ENCODE measurements at places on chromosomes 7 and 10. TPM values are rescaled to one million over a fixed set of nuclear protein-coding genes. Genes with fewer than 3 reads are reported as not detected.
A peak's percentile ranks its signal among the peaks of the same experiment; 100 is the strongest.

- no peak for DNase-seq
These were observed 114.7 kb downstream of the CHN2 start for GRCh38 chr7:29309041-29309854.

DNA sequence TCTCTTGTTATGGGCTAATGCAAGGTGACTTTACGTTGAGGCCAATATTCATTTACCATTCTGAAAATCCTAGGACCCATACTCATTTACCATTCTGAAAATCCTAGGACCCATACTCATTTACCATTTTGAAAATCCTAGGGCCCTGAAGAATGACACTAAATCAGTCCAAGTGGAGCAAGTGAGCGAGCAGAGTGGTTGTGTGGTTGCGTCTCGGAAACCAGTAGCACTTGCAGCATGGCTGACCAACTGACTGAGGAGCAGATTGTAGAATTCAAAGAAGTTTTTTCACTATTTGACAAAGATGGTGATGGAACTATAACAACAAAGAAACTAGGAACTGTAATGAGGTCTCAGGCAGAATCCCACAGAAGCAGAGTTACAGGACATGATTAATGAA, 6.9 kb downstream of the SAR1A start:
- DNase-seq = no peak

GRCh38 chr7:100489824-100490223, 6.1 kb downstream of the NYAP1 start:
- no peak for DNase-seq

- no peak for DNase-seq
These were observed 102.6 kb downstream of the PTPRE start for GRCh38 chr10:128009372-128010126.

DNA sequence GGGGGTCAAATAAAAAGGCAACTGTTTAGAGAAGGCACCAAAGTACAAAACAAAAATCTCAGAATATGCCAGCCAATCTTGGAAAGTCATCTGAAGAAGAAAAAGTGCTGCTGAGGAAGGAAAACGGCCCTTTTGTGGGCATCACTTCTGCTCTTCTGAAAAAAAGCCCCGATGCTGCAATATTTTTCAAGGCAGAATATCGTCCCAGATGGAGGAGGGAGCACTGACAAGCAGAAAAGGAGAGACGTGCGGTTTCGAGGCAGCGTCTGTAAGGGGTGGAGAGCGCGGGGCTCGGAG, 959 bp upstream of the ATRNL1 start:
- no peak for DNase-seq

- DNase-seq = no peak
These were observed 45.3 kb downstream of the RCC1L start for GRCh38 chr7:75028299-75028698.

INHBA gene
- 2.6 TPM for total RNA-seq

DNA sequence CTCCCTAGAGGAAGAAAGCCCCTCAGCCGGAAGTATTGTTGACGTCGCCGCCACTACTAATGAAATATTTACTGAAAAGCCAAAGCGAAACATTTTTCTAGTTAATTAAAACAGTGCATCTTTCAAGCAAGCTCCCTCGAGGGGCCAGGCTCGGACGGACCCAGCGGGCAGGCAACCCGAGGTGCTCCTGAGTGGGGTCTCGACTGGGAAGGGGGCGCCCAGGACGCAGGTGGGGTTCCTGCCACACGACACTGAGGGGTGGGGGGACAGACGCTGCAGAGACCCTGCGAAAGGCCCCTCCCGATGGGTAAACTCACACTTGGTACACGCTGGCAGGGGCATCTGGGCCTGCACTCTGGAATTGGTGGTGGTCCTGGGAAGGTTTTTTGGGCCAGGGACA, 72.4 kb upstream of the ADGRA1 start:
- DNase-seq = no peak

BEND7 gene
- 14.9 TPM for total RNA-seq

- no peak for DNase-seq
These were observed 3.3 kb downstream of the EGR2 start for GRCh38 chr10:62812672-62813439.

AKR1D1 gene
- 206 TPM for total RNA-seq

DNA sequence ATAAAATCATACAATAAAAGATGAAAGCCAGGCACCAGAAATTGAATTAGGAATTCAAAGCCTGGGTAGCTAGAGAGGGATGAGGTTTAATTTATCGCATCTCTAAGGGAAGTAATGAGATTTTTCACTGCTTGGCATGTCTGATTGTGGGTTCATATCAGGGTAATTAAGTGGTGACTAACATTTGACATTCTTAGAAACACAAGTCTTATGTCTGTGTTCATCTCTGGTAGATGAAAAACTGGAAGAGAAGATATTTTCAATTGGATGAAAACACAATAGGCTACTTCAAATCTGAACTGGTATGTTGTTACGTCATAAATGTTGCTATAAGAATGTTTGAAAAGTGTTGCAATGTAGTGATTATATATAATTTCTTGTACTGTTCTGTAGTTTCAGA, 36.8 kb upstream of the ARMS2 start:
- no peak for DNase-seq

NUPR2 gene
- total RNA-seq = not detected

SPDYE1 gene
- total RNA-seq = not detected

CYP3A4 gene
- total RNA-seq = 1,005 TPM

- no peak for DNase-seq
These were observed 322.8 kb upstream of the SORCS1 start for GRCh38 chr10:107487284-107487683.

- no peak for DNase-seq
These were observed 455.0 kb downstream of the CCSER2 start for GRCh38 chr10:84783386-84783785.

DNA sequence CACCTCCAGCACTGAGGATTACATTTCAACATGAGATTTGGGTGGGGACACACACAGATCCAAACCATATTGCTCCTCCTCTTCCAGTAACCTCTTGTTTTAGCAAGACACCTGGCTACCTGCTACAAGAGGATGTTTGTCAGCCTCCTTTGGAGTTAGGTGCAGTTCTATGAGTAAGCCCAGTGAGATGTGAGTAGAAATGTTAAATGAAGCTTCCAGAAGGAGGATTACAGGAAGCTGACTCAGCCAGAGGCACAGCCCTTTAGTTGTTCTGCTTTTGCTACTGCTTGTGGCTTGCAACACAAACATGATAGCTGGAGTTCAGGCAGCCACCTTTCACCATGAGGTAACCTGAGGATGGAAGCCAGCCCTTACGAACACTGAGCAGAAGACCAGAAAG, 382.7 kb upstream of the RNF32 start:
- DNase-seq = no peak

DNA sequence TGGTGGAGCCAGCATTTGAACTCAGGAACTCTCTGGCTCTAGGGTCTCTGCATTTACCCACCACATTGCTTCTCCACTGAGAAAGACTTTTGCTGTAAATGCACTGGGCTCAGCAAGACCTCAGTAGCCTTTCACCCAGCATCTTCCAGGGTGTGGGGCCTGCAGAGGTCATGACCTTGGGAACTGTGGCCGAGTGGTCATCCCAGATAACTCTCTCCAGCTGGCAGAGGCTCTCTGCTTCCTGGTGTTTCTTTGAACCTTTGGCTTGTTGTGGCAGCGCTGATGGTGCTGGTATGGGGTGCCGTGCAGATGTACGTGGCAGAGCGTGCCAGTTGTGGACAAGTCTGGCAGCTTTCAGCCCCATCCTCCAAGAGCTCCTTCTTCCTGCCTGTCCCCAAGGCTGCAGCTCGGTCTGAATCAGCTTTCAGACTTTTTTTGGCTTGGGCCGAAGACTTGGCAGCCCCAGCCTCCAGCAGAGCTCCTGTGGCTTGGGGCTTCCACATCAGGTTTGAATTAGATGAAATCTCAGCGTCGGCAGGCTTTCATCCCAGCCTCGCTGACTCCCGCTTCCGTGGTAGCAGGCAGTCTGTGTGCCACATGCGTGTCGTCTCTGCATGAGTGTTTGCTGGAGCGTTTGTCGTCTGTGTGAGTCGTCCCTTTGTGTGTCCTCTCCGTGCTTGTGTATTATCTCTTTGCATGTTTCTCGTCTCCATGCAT, 21.5 kb downstream of the ADAMTS14 start:
- no peak for DNase-seq

DNA sequence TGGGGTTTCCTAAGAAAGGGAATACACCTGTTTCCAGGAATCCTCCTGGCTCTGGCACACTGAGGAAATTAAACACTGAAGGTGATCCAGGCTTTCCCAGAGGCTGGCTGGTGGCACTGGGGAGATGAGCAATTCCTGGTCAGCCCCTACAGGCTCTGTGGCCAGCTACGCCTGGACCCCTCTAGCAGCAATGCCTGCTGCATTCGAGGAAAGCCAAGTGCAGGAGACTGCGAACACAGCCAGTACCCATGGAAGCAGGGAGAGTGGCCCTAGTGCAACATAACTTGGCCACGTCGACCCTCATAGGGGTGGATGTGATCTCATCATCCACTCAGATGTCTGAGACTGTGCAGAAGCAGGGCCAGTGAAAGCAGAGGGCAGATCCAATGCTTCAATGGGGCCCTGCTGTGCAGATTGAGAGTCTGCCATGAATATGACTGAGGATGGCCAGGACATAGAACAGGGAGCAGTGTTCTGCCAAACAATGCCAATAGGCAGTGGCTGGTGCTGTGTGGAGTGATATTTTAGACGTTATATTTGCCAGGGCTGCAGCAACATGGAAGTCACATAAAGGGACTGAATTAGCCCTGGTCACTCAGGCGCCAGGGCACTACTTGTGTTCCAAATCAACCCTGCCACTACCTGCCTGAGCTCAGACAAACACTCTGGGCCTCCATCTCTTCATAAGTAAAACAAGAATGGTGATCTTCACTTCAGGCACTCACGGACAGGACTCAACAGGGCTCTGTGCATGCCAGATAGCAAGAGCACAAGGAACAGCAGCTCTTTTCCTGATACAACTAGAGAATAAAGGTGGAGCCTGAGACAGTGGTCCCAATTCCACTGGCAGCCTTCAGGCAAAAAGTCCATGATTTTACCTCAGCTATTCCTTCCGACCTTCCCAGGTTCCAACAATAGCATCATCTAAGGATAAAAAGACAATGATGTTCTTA, 2.4 kb downstream of the ZNF488 start:
- peak; percentile 38 for DNase-seq

DNA sequence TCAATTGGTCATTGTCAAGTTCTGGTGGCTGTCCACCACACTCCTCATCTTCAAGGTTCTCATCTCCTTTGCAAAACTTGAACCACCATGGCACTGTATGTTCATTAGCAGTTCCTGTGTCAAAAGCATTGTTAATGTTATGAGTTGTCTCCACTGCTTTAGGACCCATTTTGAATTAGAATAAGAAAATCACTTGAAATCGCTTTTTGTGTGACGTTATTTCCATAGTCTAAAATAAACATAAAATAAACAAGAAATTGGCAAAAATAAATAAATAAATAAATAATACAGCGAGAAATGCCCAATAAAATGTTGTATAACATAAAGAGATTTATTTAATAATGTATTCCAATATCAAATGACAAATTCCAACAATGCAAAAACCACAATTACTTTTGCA, 195.5 kb upstream of the CDC14C start:
- no peak for DNase-seq

- no peak for DNase-seq
These were observed 112.5 kb upstream of the PRSS1 start for GRCh38 chr7:142636751-142637150.

- no peak for DNase-seq
These were observed 227.5 kb downstream of the WDR11 start for GRCh38 chr10:121078672-121079102.

- no peak for DNase-seq
These were observed 39.9 kb upstream of the ZNF107 start for GRCh38 chr7:64626083-64626469.

GRCh38 chr10:87064651-87065050, 30.0 kb downstream of the GLUD1 start:
- no peak for DNase-seq

ZPBP gene
- total RNA-seq = not detected

- no peak for DNase-seq
These were observed 354.1 kb downstream of the TCERG1L start for GRCh38 chr10:130957423-130957822.

CALHM2 gene
- total RNA-seq = 3.6 TPM

WNT8B gene
- total RNA-seq = not detected

DNA sequence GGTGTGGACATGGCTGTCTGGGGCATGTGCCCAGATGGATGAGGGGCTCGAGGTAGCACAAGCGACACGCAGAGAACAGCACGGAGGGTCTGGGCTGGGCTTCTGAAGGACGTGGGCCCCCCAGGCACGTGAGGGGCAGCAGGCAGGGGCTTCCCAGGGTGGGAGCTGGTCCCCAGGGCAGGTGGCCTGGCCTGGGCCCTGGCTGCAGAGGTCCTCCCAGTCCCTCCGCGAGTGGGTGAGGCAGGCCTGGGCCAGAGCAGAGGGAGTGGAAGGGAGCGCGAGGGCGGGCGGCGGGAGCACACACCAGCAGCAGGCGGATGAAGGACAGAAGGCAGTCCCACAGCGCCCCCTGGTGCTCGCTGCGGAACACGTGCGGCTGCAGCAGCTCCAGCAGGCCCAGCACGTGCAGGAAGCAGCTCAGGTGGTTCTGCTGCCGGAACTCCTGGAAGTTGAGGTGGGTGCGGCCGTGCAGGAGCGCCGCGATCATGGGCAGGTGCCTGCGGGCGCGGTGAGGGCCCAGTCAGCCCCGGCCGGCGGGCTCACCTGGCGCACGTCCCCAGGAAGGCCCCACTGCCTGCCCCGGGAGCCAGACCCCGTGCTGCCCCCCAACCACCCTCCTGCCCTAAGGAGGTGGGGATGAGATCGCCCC, 14.7 kb upstream of the MICALL2 start:
- peak; percentile 84 for DNase-seq

DNA sequence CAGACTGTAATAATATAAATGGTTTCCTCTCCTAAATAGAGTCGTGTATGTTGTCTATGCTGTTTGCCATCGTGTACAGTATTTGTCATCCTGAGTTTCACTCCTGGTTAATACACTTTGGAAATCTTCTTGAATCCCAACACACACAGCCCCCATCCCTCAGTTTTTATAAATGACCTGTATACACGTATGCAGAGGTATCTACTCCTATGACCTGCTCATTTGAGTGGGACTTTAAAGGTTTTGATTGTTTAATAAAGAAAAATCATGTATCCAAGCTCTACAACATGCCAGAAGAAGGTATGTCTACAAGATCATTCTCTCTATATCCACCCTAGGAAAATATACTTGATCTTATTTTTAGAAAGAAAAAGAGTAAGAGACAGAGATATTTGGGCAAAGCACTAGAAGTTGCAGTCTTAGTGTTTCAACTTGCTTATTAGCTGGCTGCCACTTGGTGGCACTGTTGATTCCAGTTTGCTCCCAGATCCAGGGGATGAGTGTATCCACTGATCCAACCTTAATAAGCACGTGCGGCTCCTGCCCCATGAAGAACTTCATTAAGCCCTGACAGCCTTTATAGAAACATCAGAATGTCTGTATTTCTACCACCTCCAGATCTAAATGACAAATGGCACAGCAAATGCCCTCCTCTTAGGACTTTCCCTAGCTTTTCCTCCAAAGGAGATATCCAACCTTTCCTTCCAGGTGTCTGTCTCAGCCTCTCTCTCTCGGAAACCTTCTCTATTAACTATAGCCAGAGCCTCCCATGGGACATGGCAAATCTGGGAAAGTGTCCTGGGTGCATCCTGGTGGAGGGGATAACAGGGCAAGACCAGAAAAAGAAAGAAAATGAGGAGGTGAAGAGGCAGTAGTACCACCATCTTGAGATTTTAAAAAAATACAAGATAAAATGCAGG, 181.6 kb upstream of the NEBL start:
- DNase-seq = peak; percentile 62

DRGX gene
- total RNA-seq = not detected

ADRA2A gene
- 0.53 TPM for total RNA-seq

ESYT2 gene
- total RNA-seq = 19.6 TPM

GRCh38 chr7:87628780-87629569, 777 bp downstream of the RUNDC3B start:
- DNase-seq = peak; percentile 89

- DNase-seq = no peak
These were observed 398.6 kb upstream of the NRP1 start for GRCh38 chr10:33733058-33733457.
